ENCODE measurements at places on chromosomes 7 and 10.

GRCh38 chr7:79037001-79037400 lies 416.5 kb downstream of the MAGI2 start:
- DNase-seq, result no peak

GRCh38 chr7:74514131-74514591 lies 60.5 kb downstream of the GTF2IRD1 start:
- no peak for DNase-seq

DNA sequence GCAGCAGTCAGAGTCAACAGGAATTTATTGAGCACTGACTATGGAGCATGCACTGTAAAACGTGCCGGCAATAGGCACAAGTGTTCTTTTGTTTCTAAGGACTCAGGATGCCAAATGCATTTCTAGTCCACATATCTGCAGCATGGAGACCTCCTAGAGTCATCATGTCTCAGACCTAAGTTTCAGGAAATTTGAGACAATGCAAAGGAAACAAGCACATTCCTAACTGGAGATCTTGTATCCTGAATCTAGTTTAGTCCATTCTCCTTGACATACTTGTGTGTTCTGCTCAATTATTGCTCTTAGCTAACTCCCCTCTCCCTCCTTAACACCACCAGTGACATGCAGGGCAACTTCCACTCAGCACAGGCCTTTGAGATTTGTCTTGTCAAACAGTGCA lies 173.2 kb downstream of the ZNF438 start:
- DNase-seq, result no peak

GRCh38 chr7:158586499-158587161 lies 993 bp downstream of the PTPRN2 start:
- DNase-seq, result no peak

- DNase-seq, result no peak
Observed at GRCh38 chr10:35353805-35354204, 17.5 kb downstream of the CCNY start.

DNA sequence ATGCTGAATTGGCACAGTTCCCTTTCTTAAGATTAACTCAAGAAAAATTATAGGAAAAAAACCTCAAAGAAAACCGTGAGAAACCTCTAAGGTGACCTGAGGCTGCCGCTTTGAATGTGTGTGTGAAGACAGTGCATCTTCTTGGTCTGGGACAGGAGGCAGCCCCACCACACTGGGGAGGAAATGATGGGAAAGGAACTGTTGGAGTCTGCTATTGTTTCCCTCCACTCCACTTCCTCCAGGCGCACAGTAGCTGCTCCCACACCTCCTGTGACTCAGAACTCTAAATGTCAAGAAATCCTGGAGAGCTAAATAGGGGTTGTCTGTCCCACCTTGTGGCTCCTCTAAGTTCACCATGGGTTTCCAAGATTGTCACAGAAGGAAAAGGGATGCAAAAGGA lies 179.4 kb downstream of the PDE1C start:
- no peak for DNase-seq

DNA sequence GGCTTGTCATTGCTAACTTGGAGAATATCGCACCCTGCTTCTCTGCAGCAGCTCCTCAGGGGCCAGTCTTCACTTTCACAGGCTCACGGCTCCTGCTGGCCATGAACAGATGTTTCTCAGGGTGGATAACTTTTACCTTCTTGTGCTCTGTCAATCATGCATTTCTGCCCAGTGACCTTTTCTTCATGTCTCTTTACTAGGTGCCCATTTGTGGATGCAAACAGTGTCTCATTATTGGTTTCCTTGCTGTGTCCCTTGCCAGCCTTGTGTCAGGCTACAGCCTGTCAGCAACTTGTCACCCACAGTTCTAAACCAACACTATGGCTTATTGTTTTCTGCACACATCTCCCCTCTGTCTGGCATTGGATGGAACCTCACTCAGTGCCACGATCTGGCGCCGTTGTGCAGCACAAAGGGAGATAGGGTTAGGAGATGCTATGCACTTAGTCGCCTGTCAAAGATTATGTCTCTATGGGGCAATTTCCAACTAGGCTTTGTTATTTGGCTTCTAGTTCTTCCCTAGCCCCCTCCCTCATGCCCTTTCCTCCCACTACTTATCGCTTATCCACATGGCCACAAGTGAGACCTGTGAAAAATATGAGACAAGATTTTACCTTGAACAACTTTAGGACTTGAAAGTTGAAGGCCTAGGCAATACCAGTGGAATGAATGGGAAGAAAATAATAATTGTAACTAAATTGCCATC lies 45.7 kb upstream of the NXPH1 start:
- no peak for DNase-seq

GRCh38 chr10:11045487-11045886 lies 27.8 kb downstream of the CELF2 start:
- no peak for DNase-seq

GRCh38 chr10:132714096-132714985 lies 71.6 kb downstream of the NKX6-2 start:
- DNase-seq, result no peak

DNA sequence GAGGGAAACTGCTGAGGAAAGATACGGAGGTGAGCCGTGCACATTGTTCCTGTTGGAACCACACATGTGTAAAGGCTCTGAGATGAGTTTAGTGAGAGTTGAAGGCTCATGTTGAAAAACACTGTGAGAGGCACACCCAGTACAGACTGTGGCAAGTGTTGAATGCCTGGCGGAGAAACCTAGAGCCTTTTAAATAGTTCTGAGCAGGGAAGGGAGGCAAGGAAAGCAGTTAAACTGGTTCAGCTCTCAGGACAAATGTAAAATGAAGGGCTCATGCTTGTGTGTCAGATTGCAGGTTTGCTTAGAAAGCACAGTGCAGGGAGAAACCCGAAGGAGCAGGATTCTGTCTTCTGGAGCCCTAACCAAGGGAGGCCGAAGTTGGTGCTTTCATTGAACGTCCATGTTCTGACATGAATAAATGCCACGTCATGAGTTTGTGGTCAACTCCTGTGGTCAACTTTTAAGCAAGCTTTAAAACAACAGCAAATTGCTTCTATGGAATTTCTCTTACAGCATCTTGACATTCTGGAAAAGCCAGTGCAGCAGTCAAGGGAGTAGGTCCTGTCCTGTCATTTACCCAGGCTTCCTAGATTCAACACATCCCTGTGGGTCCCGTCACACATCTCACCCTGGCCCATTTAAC lies 650.9 kb upstream of the GALNT17 start:
- no peak for DNase-seq

DNA sequence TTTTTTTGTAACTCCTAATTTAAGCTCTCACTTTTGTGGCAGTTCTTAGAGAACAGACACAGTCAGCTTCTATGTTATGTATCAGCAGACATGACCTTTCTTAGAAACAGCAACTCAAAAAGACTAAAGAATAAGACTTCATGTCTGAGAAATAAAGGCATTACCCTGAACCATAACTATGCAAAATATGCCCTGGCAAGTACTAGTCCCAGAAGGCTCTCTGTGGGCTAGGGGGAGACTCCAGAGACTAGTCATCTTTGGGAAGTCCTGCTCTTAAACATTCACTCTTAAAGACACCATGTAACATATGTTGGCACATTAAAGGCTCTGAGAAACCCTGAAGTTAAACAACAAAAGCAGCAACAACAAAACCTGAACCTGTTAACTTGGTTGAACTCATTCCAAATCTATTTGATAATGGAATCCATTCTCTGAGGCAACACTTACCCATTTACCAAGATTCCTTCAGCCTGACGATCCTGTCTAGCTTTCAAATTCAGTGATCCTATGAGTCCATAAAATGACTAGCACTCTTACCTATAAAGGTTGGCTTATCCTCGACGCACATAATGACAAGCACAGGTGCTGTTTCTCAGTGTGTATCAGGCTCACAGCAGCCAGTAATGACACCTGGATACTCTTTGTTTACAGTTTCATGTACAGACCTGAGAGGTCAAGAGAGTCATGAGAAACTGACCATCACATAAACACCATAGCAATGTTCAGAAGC lies 62.3 kb downstream of the OSBPL3 start:
- no peak for DNase-seq

Data from PC-9 (cell line).